Activated CD4-positive, alpha-beta T cell treated with anti-CD3 and anti-CD28 coated beads for 48 hours (primary cell): ENCODE measurements at places on chromosomes 6 and 20.

GRCh38 chr6:109059153-109059552, 35.5 kb downstream of the SESN1 start:
- no peak for DNase-seq

DNA sequence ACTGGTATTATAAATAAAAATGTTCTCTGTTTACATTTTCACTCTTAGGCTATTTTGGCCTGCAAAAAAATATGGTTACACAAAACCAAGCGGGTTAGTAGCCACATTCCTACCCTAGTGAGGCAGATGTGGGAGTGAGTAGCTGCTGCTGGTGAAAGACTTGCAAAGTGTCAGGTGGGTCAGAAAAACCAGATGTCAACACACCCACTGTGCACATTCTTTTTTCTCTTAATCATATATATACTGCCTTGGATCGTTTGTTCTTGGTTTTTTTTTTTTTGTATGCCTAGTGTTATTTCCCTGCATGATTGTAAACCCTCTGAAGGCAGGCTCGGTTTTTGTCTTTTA, 68.0 kb upstream of the TFB1M start:
- DNase-seq = no peak

GRCh38 chr20:45322952-45323383, 14.9 kb upstream of the MATN4 start:
- DNase-seq = no peak

GRCh38 chr20:63748070-63748933, 8.7 kb downstream of the SLC2A4RG start:
- no peak for DNase-seq

GRCh38 chr6:32047855-32048766, 9.9 kb downstream of the CYP21A2 start:
- peak; percentile 79 for DNase-seq

DNA sequence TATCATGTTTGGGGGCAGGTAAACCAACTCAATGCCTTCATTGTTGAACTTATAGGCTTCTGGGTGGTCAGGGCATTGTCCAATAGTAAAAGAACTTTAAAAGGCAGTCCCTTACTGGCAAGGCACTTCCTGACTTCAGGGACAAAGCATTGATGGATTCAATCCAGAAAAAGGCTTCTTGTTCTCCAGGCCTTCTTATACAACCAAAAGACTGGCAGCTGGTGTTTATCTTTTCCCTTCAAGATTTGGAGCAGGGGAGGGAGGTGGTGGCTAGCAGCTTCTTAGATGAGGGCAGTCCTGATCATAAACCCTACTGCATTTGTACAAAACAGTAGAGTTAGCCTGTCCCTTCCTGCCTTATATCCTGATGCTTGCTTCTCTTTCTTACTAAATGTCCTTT, 57.5 kb downstream of the NCOA3 start:
- DNase-seq = no peak

- DNase-seq = no peak
These were observed 198.0 kb downstream of the FUT9 start for GRCh38 chr6:96213784-96214183.

- no peak for DNase-seq
These were observed 99.0 kb downstream of the JARID2 start for GRCh38 chr6:15344831-15345230.

DNA sequence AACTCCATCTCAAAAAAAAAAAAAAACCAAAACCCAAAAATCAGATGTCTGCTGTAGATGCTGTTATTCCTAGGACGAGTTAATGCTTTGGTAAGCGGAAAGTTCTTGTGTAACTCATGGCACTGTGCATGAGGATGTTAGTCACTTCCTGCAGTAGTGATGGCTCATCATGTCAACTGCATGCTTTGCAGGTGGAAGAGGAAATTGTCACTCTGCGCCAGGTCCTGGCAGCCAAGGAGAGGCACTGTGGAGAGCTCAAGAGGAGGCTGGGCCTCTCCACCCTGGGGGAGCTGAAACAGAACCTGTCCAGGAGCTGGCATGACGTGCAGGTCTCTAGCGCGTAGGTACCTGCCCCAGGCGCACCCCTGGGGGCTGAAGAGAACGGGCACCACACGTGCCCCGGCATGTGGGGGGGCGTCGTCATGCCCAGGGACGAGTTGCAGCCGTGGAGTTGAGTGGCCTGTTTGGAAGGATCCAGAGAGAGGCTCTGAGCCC, 8.5 kb downstream of the TPD52L2 start:
- DNase-seq = peak; percentile 68

DNA sequence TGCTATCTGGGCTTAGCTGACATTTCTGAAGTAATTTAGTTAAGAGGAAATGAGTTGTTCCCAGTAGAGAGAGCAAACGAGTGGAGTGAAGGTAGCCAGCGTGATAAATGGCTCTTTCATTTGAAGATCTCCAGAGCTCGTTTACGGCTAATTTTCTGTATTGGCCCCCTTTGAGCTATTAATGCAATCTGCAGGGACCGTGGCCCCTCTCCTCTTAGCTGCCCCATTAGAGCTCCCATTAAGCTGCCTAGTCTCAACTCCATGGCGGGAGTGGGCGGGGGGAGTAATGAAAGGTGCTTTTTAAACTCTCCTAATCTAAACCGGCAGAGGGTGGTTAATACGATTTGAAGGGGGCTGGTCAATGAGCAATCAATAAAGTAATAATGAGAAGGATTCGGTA, 12.5 kb downstream of the TFAP2B start:
- DNase-seq = no peak

DNA sequence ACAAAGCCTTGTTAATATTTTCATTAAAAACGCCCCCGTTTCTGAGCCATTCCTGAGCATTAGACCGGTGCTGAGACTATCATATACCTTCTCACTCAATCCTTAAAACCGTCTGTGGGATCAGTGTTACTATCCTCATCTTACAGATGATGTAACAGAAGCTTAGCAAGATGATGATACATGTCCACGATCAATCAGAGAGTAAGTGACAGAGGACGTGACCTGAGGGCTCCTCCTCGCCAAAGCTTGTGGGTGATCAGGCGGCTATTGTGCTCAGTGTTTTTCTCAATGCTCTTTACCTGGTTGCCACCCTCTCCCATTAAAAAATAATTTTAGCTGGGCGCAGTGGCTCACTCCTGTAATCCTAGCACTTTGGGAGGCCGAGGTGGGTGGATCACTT, 113.1 kb downstream of the MTHFD1L start:
- no peak for DNase-seq

DNA sequence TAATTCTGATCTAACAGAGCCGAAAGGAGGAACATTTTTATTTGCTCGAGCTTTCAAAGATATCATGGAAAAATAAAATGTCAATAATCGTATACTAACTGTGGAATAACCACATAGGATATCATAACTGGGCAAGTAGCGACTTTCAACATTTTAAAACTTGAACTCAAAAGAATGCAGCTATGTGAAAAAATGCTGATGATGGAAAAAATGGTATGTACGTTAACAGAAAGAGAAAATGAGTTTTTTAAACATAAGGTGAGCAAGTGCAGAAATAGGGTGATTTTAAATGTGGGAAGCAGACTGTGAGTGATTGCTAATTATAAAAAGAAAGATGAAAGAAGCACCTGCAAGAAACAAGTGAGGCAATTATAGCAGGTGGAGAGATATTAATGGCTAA, 238.3 kb upstream of the HSF2 start:
- no peak for DNase-seq

DNA sequence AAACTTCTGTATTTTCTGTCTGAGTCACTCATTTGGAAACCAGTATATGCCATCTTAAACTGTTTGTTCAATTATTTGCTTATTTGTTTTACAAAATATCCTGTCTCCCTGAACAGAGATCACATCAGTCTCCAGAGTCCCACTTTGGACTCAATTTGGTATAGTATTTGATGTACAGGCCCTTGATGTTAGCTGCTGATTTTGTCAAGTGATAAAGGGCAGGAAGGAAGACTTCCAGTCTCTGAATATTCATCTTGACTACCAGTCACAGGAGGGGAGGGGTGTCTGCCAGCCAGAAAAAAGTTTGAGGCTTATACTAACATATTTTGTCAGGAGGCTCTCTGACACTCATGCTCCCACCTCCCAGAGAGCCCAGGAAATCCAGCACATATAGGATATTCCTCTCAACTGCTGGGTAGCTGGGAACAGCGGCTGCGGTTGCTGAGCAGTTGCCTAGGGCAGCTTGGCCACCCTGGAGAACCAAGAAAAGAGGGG, 376.8 kb upstream of the RUNX2 start:
- DNase-seq = no peak

- DNase-seq = no peak
These were observed 78.3 kb downstream of the PERP start for GRCh38 chr6:138028893-138029292.

DNA sequence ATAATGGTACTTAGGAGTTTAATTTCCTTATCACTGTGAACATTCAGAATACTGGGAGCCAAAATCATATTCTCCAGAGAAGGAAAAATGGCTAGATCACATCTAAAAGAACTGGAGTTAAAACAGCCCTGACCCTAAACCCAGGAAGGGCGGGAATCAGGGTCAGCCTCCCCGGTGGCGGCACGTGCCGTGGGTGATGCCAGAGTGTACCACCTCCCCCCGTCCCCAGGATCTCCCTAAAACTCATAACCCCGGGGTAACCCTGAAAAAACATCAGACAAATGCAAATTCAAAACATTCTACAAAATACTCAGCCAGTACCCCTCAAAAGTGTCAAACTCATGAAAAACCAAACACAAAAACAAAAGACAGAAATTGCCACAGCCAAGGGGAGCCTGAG, 148.3 kb downstream of the DLL1 start:
- DNase-seq = no peak

DNA sequence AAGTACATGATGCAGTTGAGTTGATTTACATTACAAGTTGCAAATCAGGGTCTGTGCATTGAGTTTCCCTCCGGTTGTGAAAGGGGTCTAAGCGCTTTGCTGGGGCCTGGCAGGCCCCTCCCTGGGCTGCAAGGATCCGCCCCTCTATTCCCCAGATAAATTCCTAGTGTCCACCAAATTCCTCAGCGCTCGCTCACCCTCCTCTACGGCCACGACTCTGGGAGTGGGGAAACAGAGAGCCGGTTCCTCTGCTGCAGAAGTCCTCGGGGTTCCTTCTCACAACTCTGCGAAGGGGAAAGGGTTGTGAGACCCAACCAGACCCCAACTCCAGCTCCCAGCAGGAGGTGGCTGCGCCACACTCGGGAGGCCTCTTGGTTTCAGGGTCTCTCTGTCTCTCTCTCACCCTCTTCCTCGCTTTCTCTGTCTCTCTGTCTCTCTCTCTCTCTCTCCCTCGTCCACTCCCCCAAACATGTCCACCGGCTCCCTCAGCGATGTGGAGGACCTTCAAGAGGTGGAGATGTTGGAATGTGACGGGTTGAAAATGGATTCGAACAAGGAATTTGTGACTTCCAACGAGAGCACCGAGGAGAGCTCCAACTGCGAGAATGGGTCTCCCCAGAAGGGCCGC, at the start of gene TCF21:
TCF21 (plus strand) TSS at position 185 of the 628 bp plus-strand sequence; CDS start at position 470, 285 bp downstream.
- no peak for DNase-seq

DNA sequence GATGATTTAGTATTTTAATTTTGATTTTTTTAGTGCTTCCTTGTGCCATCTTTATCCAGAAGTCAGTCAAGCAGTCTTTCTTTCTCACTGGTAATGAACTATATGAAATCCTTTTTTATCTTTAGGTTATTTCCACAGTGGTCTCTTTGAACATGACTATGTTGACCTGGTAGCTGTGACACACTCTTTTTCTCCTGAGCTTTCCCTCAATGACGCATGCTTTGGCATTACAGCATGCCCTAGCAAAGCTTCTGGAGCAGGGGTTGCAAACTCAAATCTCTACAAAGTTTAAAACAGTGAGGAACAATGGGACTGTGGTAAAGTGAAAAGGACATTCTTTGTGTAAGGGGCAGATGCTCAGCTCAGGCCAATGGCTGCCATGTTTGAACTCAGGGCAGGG, 4.5 kb upstream of the PLAGL1 start:
- DNase-seq = no peak

DNA sequence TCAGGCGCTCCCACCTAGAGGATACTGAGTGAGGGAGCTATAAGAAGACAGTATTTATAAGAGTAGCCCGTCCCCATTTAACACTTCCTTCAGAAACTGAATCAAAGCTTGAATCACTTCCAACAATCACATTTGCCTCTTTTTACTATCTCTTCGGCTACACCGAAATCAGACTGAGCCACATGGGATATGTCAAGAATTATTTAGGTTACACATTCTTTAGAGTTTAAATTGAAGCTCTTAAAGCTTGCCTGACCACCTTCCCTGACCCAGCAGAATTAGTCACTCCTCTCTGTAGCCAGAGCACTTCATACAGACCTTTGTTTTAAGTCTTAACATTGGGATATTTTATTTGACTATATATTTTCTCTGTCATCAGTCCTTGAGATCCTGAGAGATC, 163.7 kb downstream of the MAFB start:
- no peak for DNase-seq

- no peak for DNase-seq
These were observed 67.1 kb upstream of the ZNFX1 start for GRCh38 chr20:49344975-49345374.

DNA sequence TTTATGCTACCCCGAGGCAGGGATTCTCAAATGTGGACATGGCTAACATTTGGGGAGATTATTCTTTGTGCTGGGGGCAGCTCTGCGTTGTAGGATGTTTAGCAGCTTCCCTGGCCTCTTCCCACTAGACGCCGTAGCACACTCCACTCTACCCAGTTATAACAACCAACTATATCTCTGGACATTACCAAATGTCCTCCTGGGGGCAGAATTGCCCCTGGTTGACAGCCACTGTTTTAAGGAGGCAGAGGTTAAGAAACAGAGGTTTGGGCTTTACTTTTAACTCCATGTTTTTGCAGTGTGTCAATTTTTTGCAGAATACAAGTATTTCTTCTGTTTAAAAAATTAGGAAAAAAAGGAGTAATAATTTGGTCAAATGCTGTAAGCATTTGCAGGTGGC, 56.2 kb upstream of the BMP6 start:
- DNase-seq = no peak

GRCh38 chr6:149108038-149108748, 209.3 kb upstream of the TAB2 start:
- no peak for DNase-seq

- peak; percentile 87 for DNase-seq
These were observed 6.1 kb upstream of the HSPA1B start for GRCh38 chr6:31821301-31822035.

- DNase-seq = no peak
These were observed 127.2 kb downstream of the F13A1 start for GRCh38 chr6:6193221-6193745.

GRCh38 chr6:118187568-118188164, 280.6 kb downstream of the SLC35F1 start:
- peak; percentile 12 for DNase-seq

- DNase-seq = no peak
These were observed 32.0 kb downstream of the QKI start for GRCh38 chr6:163446549-163446948.

GRCh38 chr6:75551367-75551952, 50.2 kb upstream of the SENP6 start:
- DNase-seq = no peak

GRCh38 chr6:52976591-52977035, 18.5 kb downstream of the GSTA4 start:
- peak; percentile 49 for DNase-seq
